ENCODE measurements at places on chromosomes 7 and 10. TPM values are rescaled to one million over a fixed set of nuclear protein-coding genes. Genes with fewer than 3 reads are reported as not detected.

HGF gene
- 4.5 TPM for total RNA-seq

- no peak for DNase-seq
Measured at GRCh38 chr10:105742184-105742583, 1101.1 kb downstream of the SORCS3 start.

GRCh38 chr10:129035052-129035827 lies 431.8 kb upstream of the MGMT start:
- DNase-seq = no peak

GRCh38 chr7:69263550-69263949 lies 334.7 kb upstream of the AUTS2 start:
- no peak for DNase-seq

- no peak for DNase-seq
Measured at GRCh38 chr7:150417863-150418262, 32.6 kb upstream of the GIMAP8 start.
